ENCODE measurements at places on chromosomes 4 and X.
A peak's percentile ranks its signal among the peaks of the same experiment; 100 is the strongest.

- DNase-seq: no peak
Measured at GRCh38 chr4:84177831-84178542, 321.1 kb downstream of the NKX6-1 start.

DNA sequence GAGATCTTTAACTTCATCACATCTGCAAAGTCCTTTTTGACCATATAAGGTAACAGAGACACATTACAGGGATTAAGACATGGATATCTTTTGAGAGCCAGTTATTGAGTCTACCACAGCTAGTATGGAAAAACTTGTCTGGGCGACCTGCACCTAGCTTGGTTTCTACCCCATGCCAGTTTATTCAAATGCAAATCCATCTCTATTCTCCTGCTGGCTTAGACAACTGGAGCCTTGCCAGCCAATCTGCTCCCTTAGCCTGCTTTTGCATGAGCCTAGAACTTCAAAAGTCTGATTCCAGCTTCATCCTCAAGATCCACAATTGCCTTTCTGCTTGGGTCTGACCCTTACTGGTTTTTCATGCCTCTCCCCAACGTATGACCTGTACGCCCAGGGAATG, 212.0 kb upstream of the AFF2 start:
- no peak for DNase-seq

DNA sequence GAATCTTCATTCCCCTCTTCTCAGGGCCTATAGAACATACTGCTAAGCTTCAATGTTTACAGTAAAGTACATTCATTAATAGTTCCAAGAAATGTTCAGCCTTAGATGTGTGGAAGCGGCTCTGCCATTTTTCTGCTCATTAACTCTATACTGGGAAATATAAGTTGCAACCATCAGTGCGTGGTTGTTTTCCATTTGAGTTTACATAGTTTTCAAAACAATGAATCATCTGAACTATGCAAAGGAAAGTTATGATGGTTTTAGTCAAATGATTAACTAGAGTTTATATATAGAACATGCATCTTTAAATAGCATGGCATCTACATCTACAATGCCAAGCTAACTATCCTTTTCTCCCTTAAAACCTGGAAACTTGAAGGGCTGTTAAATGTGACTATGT, 29.6 kb downstream of the LEF1 start:
- DNase-seq: no peak

- DNase-seq: no peak
Measured at GRCh38 chr4:120691106-120691505, 231.4 kb downstream of the PRDM5 start.

DNA sequence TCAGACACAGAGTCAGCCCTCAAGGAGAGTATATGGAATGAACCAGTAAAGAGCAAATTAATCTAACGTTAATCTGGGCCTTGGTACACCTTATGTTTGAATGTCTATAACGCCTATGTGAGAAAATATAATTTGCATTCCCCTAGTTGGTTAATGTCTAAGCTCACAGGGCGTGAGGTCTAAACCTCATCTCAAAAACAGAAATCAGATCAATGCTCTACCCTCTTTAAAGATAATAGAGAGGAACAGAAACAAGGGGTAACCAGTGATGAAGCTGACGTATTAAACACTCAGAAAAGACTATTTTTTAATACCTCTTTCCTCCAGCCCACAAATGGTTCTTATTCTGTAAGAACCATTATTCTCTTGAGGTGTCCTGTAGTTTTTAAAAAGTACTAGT, 369.2 kb upstream of the NOCT start:
- DNase-seq: no peak

GRCh38 chr4:120557372-120557771, 365.2 kb downstream of the PRDM5 start:
- no peak for DNase-seq

GRCh38 chrX:40434947-40435346, 145.8 kb upstream of the ATP6AP2 start:
- no peak for DNase-seq

DNA sequence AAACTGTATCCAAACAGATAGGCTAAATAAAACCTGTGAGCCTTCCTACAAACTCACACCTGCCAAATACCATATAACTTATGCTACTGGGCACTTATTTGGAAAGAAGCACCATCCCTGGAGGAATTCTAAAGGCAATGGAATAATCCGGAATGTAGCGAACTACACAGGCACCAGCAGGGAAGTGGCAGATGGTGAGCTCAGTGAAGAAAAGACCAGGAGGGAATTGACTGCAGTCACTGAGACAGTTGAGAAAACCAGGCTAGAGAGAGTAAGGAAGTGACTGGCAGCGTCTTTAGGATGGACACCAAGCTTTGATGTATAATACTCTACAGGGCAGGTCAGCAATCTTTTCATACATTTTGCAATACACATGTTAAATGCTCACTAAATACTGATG, 16.3 kb downstream of the NDNF start:
- no peak for DNase-seq

DNA sequence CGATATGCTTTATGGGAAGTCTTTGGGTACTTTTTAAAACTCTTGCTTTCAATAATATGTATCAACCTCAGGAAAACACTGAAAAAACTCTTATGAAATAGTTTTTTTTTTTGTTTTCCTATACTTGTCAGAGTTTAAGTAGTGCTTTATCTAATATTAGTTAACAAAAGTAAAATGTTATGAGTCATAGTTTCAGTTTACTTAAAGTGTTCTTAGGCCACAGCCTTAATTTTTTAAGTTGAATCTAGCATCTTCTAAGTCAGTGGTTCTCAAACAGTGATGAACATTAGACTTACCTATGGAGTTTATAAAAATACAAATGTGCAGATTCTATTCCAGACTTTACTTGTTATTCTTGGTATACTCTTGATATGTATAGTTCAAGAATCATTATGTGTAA, 26.3 kb upstream of the ADGRL3 start:
- no peak for DNase-seq

DNA sequence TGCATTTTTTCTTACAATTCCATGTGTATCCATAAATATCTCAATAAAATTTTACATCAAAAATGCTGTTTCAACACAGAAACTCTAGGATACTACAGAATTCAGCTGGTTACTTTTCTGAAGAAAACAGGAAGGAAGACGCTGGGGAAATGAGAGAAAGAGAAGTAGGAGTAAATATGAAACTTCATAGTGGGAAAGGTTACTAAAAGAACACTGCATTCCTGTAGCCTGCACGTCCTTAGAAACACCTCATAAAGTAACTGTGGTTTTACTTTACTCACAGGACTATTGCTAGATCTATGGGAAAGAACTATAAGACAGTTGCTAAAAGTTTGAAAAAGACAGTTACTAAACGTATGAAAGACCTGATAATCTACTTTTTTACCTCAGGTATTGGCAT, 23.1 kb downstream of the ATP11C start:
- DNase-seq: no peak

DNA sequence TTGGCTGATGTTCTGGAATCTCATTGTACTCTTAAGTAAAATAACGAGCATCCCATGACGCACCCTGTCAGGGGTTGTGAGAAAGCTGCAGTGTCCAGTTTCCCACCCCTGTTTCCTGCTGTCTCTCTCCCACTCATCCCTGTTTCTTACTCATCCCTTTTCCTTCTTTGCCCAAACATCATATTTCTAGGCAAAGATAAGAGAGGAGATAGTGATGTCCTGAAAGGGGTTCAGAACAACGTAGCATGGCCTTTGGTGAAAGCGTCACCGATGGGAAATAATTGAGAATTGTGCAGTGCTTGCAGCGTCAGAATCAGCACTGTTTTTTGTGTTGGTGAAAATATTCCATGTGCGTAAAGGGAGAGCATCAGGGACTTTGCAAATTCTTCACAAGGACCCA, 23.5 kb upstream of the TMEM165 start:
- no peak for DNase-seq

DNA sequence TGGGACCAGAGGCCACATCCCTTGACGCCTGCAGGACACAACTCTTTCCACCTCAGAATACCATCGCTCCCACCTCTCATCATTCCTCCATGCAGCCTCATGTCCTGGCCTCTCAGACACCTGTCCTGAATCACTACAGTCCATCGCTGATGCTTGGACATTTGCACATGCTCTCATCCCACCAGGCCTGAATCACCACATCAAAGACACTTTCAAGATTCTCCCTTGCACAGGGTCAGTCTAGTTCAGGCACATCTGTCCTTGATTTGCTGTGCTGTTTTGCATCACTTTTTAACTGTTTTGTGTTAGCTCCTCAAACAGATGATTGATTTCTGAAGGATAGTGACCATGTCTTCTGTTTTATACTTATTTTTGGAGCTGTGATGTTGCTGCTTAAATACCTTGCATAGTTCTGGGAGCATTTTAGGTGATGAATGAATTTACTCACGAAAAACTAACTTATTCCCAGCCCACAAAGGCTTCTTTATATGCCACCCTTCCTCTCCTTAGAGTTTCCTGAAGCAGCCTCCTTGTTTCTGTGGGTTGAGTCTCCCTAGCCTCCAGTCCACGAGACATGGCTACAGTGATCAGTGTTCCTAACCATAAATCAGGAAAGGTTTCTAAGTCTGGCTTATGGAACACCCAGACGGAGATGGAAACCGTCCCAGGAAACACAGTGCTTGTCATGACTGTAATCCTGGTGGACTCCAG, 2.6 kb downstream of the FAM114A1 start:
- DNase-seq: no peak

DNA sequence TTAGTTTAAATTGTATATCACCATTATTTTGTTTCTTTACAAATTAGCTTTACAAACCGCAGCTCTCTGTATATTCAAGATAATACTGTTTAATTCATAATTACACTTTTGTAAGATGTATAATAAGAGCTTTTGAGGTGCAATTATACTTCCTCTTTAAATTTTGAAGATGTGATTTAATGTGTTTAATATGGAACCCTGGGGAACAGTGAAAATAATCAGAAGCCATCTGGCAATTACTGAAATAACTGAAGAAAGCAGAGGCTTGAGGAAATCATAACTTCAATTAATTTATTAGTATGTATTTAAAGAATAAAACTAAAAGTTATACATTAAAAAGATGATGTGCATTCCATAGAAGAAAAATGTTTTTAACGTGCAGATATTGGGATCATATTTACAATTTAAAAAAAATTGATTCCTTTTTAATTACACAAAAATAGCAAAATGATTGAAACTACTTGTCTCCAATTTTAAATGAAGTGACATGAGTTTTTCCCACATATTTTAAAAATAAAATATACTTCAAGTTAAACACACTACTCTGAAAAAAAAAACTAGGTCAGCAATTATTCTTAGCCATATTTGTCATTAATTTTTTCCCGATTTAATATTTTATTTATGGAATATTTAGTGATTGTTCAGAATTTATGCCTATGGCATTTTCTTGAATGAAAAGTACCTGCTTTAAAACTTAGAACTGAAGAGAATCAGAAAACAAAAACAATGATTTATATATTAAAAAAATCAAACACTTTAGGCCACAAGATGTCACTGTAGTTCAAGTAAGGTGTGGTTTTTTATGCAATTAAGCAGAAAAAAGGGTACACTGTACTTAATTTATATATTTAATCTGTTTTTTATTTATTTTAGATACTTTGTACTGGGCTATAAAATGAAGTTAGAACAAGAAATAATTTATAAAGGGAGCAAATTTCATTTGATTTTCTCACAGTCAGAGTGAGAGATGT, 942.7 kb upstream of the NDST4 start:
- DNase-seq: no peak

DNA sequence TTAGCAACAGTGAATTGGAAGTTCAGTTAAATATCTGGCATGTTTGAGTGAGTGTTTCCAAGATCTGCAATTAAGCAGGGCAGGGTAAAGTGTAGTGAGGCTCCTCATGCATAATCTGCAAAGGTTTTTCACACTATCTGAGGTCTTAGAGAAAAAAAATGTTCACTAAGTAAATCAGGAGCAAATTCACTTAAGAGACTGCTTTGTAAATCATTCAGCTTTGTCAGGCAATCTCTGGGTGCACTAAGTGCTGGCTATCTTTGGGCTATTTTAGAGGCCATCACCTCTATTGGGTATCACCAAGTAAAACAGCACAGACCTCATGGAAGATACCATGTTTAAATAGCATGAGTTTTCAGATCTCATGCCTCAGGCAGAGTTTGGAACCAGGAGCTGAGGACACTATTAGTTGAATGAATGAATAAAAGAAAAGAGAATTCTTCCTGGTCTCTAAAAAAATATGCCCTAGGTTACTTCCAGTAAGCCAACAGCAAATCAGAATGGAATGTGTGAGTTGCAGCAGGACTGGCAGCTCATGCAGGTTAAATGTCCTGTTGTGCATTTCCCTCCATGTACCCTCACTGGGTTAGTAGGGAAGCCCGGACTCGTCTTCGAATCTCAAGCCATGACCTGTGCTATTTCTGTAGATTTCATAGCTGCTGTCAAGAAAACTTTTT, 195.3 kb downstream of the KCNIP4 start:
- DNase-seq: no peak

DNA sequence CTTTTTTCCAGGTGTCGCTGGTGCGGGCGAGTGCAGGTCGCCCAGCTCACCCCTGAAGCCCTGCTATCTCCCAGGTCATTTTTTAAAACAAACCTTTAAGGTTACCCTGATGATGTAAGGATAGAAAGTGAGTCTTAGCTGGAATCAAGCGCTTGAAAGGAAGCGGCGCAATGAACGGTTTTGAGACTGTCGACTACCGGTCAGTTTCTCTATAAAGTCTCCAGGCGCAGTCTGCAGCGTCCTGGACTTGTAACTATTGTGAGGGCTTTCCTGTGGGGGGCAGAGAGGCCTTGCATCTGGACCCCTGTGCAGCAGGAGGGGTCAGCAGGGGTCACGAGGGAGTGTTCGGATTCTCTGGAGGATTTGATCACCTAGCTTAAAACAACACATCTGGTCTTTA, 1.6 kb downstream of the KIT start:
- DNase-seq: peak; percentile 32

GRCh38 chr4:130359542-130359941, 1263.6 kb downstream of the C4orf33 start:
- no peak for DNase-seq

DNA sequence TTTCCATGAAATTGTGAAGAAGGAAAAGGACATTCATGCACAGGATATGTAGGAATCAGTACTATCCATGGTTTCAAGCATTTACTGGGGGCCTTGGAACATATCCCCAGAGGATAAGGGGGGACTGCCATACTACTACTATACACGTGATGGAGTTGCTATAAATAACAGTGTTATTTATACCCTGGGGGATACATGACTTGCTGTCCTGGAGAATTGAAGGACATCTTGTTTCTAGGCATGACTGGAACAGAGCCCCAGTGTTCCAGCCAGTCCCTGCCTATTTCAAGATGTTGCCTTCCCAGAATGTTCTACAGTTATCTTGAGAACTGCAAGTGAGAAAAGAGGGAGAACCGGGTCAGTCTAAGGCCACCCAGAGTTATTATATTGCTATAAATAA, 39.6 kb upstream of the ZNF81 start:
- no peak for DNase-seq

DNA sequence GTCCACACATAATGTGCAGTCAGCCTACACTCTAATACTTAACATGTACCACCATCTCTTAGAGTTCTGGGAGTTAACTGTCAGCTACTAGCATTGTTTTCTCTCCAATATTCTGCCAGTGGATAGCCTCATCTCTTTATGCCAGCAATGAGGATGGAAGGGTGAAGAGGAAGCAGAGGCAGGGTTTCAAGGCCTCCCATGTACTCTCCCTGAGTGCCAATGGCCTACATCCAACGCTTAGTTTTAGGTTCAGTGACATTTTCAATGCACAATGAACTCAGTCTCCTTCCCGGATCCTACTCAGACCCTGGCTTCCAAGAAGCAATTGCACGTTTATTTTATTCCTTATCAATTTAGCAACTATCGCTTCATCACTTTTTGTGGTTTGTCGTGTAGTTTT, 686.1 kb downstream of the DMD start:
- DNase-seq: no peak

All from NCI-H187 (cell line).